Left lobe of liver (tissue), 2 donors: ENCODE measurements at places on chromosomes 5 and 9.
A peak's percentile ranks its signal among the peaks of the same experiment; 100 is the strongest.

GRCh38 chr9:25742256-25742655 lies 64.0 kb upstream of the TUSC1 start:
- DNase-seq, result no peak

DNA sequence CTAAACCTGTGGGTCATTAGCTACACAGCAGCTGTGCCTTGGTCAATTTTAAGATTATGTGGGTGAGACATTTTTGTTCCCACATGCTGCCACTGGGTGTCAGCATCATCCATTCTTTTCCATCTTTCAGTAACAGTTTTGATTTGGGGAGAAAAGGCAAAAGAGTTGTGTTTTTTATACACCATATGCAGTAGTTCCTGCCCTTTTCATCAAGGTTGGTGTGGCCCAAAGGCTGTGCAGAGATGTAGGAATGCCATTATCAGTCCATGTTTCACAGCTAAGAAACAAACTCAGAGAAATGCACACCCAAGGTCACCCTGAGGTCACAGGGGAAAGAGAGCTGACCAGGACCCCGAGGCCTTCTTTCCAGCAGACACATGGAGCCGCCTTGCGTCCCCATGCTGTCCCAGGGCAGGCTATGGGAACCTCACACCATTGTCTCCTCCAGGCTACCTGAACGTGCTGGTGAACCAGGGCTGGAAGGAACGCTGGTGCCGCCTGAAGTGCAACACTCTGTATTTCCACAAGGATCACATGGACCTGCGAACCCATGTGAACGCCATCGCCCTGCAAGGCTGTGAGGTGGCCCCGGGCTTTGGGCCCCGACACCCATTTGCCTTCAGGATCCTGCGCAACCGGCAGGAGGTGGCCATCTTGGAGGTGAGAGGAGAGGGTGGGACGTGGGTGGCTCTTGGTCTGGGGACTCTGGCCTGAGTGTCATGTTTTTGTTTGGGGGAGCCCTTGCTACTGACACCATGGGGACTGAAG lies 27.8 kb upstream of the GRPEL2 start:
- DNase-seq, result no peak

- DNase-seq, result no peak
Observed at GRCh38 chr9:76542360-76542759, 83.4 kb downstream of the GCNT1 start.

GRCh38 chr9:110592044-110592830 lies 12.7 kb upstream of the SVEP1 start:
- no peak for DNase-seq

GRCh38 chr5:91332267-91333045 lies 50.7 kb downstream of the ARRDC3 start:
- DNase-seq, result no peak

DNA sequence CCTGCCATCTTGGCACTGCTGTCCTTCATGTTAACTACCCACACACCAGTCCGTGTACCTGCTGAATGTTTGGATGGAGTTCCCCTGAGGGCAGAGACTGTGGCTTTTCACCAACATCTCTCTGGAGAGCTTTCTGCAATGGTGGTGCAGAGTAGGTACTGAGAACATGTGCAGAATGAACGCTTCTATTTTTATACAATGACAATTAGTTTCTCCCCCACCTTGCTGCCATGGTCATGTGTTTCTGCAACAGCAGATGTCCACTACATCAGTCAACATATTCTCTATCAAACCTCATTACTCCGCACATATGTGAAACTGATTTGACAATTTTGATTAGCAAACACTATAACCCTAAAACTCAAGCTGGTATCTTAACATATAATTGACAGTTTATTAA lies 14.5 kb downstream of the PTCH1 start:
- DNase-seq, result no peak

DNA sequence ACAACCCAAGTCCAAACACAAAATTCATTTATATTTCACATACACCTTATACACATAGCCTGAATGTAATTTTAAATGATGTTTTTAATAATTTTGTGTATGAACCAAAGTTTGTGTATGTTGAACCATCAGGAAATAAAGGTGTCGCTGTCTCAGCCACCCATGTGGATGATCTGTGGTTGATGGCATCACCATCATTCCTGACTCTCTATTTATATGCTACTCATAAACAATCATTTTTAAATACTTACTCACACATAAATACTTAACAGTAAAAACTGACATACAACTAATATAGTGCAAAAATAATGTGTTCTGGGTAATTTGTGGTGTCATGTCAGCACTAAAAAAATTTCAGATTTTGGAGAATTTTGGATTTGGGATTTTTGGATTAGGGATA lies 38.4 kb downstream of the SMC5 start:
- no peak for DNase-seq

DNA sequence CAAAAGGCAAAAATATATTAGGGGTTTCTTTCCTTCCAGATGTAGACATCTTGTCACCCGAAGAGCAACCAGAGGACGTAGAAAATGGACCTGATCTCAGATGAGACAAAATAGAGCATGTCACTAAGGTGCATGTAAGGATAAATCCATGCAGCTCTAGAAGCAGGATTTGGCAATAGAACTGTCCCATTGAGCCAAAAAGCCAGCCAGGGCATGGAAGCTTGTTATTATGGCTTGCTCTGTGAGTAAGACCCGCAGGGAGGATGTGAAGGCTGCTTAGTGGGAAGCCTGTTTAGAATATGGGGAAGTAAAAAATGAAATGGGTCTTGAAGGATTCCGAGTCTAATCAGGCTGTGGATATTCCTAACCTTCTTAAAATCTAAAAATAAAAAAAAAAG lies 165.6 kb upstream of the MPDZ start:
- DNase-seq, result no peak

DNA sequence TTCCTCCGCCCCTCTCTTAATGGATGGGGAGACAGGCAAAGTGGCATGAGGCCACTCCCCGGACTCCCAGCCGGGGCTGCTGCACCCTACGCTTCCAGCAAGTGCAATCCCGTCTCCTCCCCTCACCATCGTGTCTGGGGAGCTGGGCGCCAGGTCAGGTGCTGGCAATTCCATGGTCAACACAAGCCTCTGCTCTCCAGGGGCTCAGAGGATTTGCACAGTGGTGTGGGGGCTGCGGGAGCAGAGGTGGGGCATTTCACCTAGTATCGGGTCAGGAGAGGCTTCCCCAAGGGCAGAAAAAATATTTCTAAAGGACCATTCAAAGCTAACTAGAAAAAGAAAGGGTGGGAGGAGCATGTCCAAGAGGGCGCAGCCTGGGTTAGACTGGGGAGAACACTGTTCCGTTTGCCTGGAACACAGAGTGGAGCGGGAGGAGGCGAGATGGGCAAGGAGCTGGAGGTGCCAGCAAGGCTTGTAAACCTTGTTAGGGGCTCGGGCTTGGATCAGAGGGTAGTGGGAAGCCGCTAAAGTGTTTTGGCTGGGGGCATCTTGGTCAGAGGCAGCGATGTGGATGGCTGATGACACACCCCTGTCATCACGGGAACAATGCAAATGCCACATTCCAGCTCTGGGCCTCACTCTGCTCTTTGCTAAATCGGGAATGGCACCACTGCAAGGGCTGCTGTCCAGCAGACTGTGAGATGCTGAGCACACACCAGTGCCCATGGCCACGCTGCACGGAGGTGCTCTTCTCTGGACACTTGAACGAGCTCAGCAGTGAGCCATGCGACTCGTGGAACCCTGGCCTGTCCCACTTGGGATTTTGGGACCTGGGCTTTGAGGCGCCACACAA lies 191.7 kb downstream of the CDK5RAP2 start:
- no peak for DNase-seq

DNA sequence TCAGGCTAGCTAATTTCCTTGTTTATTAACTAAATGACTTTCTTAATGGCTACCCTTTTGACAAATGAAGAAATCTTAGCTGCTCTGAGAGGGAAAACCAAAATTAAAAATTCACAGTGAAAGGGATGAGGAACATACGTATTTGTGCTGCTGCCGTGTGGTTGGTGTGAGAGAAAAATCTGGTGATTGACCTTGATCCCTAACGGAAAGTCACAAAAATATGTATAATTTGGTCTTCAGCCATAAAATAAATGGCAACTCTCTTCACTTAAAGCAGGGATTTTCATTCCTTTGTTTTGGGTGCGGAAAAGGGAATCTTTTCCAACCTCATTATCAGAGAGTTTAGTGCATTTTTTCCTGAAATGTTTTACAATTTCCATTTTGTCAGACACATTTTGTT lies 40.4 kb downstream of the PAM start:
- no peak for DNase-seq

DNA sequence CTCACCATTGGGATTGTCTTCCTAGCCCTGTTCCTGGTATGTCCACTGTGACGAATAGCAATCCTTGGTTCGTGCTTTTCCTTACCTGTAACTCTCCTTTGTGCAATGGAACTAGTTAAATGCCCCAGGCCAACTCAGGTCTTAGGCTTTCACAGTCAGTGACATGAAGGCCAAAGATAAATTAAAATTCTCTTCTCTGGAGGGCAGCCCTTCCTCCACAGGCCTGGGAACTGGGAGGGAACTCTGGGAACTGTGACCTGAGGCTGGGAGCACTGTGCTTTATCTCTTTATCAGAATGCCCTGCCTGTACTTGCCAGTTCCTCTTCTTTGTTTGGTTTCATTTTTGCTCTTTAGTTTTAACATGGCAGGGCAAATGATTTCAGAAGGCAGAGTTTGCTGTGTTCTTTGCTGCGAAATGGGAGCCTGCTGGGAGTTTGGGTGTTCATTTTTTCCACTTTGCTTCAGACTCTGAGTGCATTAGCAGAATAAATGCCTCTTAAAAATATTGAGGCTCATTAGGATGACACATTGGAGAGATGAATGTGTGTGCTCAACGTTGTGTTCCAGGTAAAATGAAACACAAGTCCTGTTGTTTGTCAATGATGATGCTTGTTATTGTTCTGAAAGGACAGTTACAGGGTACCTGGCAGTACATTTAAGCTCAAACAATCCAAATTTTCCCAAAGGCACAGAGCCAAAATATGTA lies 118.1 kb downstream of the NUDT12 start:
- no peak for DNase-seq

GRCh38 chr9:37031902-37032301 lies 2.2 kb downstream of the PAX5 start:
- DNase-seq, result no peak

DNA sequence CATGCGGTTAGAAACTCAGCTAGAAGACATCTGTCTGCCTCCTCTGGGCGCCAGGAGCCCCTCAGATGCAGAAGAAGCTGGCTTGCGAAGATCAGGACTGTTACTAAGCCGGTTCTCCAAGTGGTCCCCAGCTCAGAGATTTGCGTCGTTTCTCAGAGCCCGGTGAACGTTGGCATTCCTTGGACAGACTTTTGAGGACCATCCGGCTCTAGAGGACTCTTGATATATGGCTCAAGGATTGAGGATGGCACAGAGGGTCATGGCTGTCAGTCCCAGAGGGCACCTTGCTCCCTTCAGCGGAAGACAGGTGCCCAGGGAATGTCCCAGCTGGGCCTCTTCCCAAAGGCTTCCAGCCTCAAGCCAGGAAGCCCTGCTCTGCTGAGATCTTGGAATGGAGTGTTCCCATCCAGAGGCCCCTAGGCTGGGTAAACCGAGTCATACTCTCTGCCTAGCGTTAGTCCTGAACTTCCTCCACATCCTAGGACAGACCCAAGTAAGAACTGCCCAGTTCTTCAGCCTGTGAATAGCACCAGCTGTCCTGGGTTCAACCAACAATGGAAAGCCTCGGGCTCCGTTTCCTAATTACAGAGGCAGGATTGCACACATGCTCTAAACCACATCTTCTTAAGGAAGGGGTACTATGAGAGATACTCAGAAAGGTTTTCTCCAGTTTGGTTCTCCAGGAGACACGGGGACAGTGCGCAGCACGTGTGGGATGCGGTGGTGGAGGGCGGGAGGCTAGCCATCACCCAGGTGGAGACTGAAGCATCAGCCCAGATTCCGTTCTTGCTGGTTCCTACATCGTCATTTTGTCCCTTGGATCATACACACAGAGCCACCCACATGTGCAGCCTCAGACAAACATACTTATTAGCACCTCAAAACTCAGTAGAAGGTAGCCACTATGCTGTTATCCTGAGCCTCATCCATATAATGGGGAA lies 51.4 kb downstream of the ZNF354C start:
- DNase-seq, result peak; percentile 11

- DNase-seq, result no peak
Observed at GRCh38 chr5:39073767-39074016, 507 bp downstream of the RICTOR start.

- DNase-seq, result peak; percentile 83
Observed at GRCh38 chr9:96418920-96419690, 935 bp upstream of the ZNF367 start.

GRCh38 chr9:87282538-87282937 lies 215.1 kb upstream of the DAPK1 start:
- DNase-seq, result no peak

DNA sequence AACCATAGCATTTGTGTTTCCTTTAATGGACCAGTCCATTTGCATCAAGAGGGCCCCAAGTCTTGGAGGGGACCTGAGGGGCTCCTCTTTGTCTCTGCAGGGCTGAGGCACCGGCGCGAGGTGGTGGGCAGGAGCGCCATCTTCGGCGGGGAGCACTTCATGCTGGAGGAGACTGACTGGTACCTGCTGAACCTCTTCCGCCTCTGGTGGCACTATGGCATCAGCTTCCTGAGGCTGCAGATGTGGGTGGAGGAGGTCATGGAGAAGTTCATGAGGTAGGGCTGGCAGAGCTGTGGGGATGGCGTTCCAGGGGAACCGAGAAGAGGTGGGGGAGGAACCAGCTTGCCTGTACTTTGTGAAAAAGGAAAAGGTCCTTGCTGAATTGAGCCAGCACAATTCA lies 6.1 kb downstream of the PCYOX1L start:
- DNase-seq, result no peak

GRCh38 chr5:12459326-12459725 lies 555.1 kb upstream of the CTNND2 start:
- no peak for DNase-seq

DNA sequence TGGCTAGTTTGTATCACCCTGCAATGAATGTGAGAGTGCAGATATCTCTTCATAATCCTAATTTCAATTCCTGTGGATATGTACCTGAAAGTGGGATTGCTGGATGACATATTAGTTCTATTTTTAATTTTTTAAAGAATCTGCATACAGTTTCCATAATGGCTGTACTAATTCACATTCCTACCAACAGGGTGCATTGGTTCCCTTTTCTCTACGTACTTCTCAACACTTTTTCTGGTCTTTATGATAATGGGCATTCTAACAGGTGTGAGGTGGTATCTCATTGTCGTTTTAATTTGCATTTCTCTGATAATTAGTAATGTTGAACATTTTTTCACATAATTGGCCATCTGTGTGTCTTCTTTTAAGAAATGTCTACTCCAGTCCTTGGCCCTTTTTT lies 927.5 kb downstream of the DTWD2 start:
- no peak for DNase-seq

GRCh38 chr9:3497857-3498256 lies 27.9 kb downstream of the RFX3 start:
- DNase-seq, result no peak

- DNase-seq, result no peak
Observed at GRCh38 chr5:102583276-102584124, 84.7 kb upstream of the SLCO6A1 start.

GRCh38 chr9:38018958-38019602 lies 49.9 kb downstream of the SHB start:
- DNase-seq, result peak; percentile 63

GRCh38 chr9:97978371-97979130 lies 4.6 kb upstream of the ANP32B start:
- DNase-seq, result no peak

- DNase-seq, result no peak
Observed at GRCh38 chr5:178201221-178201926, 3.0 kb upstream of the HNRNPAB start.
